ENCODE measurements at places on chromosomes 13 and 19.

DNA sequence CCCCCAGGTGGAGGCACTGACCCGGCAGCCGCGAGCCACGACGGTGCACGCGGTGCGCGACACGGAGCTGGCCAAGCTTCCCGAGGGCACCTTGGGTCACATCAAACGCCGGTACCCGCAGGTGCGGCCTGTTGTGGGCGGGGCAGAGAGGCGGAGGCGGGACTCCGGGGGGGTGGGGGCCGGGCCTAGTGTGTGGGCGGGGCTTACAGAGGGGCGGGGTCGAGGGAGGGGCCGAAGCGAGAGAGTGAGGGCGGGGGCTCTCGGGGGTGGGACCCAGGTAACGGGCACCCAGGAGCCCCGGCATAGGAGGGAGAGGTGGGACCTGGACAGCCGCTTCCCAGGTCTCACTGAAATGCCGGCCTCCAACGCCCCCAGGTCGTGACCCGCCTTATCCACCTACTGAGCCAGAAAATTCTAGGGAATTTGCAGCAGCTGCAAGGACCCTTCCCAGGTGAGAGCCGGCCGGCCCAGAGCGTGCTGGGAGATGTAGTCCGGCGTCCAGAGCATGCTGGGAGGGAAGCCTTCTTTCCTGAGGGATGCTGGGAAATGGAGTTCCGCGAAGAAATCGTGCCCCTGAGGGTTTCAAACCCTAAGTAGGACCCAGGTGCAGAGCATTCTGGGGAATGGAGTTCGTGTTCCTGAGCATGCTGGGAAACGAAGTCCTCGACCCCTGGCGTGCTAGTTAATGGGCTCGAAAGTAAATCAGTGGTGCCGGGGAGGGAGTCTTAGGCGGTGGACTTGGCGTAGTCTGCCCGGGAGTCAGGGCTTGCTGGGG, 15.7 kb downstream of the PNPLA6 start:
- DNase-seq, result peak; percentile 68

DNA sequence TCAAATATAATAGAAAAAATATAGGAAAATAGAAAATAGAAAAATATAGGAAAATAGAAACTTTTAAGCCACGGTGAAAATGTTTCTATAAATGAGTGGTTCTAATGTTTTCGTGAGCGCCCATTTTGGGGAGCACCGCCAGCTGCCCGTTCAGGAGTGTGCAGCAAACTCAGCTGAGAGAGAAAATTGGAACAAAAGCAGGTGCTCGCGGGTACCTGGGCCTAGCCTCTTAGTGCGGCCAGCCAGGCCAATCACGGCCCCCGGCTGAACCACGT, 204 bp upstream of the PDX1 start:
- DNase-seq, result no peak

DNA sequence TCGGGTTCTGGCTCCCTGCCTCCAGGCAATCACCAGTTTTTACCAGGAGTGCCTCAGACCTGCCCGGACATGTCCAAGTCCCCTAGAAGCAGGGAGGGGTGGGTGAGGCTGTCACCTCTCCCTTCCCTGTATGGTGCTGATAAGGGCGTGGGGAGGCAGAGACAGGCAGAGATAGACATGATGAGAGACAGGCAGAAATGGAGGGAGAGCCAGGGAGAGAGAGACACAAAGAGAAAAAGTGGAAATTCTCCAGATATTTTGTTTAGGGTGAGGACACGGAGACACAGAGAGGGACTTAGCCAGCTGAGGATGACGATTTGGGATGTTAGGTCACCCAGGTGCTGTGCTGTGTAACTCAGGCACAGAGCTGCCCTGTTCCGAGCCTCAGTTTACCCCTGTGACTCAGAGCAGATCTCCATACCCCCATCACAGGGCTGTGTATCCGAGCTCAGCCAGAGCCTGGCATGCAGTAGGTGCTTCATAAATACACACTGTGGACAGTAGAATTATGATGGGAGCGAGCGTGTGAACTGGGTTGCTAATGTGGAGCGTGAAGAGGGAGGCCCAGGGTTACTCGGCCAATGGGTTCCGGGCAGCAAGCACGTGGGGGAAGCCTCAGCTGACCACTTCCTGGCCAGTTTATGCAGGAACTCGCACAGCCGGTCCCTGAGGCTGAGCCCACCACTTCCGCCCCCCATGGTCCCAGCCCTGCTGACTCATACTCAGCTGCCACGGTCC, 11.9 kb upstream of the GDF15 start:
- DNase-seq, result peak; percentile 99

- peak; percentile 50 for DNase-seq
These were observed 1.5 kb downstream of the TCF3 start for GRCh38 chr19:1650650-1651567.
